SK-MEL-5 (cell line): ENCODE measurements at places on chromosomes 4 and X. TPM values are rescaled to one million over a fixed set of nuclear protein-coding genes. Genes with fewer than 3 reads are reported as not detected.

The CENPI gene
- total RNA-seq: 19.6 and 20.8 TPM in 2 replicates

GRCh38 chr4:978957-979701, 5.8 kb upstream of the DGKQ start:
- no peak for DNase-seq

GRCh38 chr4:56466910-56467283, 520 bp upstream of the SRP72 start:
- no peak for DNase-seq

DNA sequence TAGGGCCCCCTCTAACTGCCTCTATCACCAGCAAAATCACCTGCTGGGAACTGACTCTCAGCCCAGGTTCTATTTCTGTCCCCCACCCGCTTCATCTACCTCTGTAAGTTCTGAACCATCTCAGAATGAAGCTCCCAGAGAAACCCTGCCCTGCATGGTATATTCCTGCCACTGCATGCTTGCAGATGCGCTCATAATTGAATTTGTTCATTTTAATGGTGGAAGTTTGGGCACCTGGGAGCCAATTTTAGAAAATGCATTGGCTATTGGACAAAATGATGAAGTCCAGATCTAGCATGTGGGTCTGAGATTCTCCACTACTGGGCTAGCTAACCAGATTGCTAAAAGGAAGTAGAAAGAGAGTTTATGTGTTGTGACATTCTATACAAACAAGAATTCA, 28.6 kb upstream of the SLC10A4 start:
- DNase-seq: no peak

- no peak for DNase-seq
Measured at GRCh38 chr4:81679315-81679714, 207.6 kb upstream of the RASGEF1B start.
